ENCODE measurements at places on chromosomes 5 and 9.
A peak's percentile ranks its signal among the peaks of the same experiment; 100 is the strongest.

- no peak for DNase-seq
These were observed 67.0 kb downstream of the ARHGAP26 start for GRCh38 chr5:142837081-142837725.

- peak; percentile 43 for DNase-seq
These were observed 530 bp downstream of the BBLN start for GRCh38 chr9:128160603-128160987.

GRCh38 chr5:65803699-65804391 is 81.8 kb downstream of the NLN start:
- DNase-seq: no peak

DNA sequence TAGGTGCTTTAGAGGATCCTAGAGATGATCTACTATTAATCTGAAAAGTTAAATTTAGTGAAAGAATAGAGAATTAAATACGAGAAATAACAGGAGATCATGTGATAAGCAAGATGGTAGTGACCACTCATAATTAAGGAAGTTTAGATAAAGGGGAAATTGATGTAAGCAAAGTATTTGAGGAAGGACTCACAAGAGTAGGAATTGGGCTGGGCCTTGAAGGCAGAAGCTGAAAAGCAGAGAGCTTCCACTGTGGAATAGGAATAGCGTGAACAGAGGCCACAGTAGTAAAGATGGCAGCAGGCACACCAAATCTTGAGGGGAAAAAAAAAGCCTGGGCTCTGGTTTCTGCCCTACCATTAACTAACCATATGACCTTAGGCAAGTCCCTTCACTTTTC is 38.0 kb downstream of the KIF24 start:
- DNase-seq: no peak

DNA sequence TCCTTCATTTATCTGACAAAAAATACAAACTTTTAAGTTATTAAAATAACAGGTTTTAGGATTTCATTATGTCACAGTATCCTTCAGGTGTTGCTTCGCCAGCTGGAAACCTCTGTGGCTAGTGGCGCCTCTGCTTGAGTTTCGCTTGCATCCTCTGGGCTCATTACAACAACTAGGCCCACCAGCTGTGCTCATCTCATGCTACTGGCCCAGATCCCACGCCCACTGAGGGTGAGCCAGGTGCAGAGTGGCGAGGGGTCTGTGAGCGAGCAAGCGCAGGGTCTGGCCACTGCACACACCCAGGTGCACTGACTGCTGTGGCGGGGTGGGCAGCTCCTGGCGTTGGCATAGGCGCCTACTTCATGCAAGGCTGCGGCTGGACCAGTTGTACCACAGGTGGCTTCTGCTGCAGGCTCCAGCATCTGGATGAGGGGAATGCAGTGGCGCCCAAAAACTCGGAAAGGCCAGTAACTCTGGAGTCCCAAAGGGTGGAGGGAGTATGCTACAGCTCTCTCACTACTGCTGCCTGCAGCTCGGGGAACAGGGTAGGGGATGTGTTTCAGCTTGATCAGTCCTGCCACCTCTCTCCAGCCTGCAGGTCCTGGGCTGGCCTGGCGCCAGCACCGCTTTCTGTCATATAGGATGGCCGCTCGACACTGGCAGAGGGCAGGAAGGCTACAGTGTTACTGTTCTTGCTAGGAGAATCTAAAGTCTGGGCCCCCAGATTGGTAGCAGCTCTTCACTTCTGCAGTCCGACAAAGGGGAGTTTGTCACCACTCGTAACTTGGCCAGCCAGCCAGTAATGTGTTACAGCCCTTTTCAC is 452.1 kb downstream of the TUSC1 start:
- no peak for DNase-seq

GRCh38 chr9:22037954-22038690 is 29.0 kb upstream of the CDKN2B start:
- DNase-seq: no peak

DNA sequence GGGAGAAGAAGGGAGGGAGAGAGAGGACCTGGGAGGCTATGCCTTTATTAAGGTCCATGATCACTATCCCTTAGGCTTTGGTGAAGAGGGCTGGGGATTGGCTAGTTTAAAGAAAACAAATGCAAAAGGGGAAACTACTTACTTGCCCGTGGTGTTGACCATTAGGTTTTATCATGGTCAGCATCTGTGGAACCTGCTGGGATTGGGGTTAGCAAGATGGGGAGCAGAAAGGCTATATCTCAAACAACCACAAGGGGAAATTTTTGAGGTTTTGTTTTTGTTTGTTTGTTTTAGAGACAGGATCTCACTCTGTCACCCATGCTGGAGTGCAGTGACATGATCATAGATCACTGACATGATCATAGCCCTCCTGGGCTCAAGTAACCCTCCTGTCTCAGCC is 9.0 kb upstream of the RAD23B start:
- no peak for DNase-seq

- DNase-seq: no peak
These were observed 134.8 kb downstream of the ZNF354C start for GRCh38 chr5:179194941-179195381.

DNA sequence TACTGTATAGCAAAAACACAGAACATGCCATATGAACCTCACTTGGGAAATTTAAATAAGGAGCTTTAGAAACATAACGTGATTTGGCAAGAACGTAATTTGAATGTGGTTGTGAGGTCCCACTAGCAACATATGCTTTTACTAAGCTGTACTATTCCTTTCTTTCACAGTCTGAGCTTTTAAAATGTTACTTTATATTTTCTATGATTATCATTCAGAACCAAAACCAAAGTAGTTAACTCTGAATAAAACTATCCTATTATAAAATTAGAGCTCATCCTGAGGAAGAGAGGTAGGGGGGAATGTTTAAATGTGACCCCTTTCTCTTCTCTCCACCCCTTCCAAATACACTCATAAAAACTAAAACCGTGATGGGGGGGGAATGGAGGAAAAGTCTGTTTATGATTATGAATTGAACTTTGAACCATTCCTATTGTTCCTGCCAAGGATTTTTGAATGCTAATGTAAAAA is 435.7 kb downstream of the NFIB start:
- DNase-seq: no peak

- DNase-seq: no peak
These were observed 419.9 kb downstream of the BNC2 start for GRCh38 chr9:16450578-16450977.

GRCh38 chr5:156147261-156147943 is 179.6 kb upstream of the SGCD start:
- no peak for DNase-seq

GRCh38 chr5:83965441-83965840 is 244.8 kb upstream of the HAPLN1 start:
- no peak for DNase-seq

GRCh38 chr5:148452499-148453193 is 68.9 kb downstream of the FBXO38 start:
- DNase-seq: no peak

DNA sequence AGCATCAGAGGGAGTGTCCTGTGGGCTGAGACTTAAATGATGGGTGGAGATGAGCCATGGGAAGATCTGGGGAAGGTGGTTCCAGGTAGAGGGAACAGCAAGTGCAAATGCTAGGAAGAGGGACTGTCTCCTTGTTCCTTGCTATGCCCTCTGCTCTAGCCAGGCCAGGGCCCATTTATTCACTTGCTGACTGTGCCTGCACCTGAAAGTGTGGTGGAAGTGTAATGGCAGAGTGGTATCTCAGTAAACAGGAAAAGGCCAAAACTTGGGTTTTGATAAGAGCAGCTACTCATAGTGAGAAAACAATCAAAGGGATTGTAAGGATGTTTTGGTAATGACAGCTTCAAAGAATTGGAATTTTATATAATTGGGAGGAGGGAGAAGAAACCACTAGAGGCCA is 32.4 kb downstream of the TLE4 start:
- DNase-seq: no peak

DNA sequence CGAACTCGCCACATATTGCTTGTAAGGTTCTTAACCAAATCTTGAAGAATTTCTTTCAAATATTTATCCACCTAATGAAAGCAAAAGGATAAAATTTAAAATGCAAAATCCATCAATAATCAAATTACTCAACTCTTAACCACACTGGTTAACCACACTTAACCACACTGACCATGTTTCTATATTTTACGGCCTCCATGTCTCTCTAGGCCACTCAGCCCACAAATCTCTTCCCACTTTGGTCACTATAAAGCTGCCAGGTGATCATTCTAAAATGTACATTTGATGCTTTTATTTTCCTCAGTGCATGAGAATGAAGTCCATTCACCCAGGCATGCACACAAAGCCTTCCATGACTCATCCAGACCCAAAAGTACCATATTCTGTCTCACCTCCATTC is 56.4 kb upstream of the OR2K2 start:
- no peak for DNase-seq

- DNase-seq: no peak
These were observed 25.1 kb downstream of the ERGIC1 start for GRCh38 chr5:172858990-172859811.

DNA sequence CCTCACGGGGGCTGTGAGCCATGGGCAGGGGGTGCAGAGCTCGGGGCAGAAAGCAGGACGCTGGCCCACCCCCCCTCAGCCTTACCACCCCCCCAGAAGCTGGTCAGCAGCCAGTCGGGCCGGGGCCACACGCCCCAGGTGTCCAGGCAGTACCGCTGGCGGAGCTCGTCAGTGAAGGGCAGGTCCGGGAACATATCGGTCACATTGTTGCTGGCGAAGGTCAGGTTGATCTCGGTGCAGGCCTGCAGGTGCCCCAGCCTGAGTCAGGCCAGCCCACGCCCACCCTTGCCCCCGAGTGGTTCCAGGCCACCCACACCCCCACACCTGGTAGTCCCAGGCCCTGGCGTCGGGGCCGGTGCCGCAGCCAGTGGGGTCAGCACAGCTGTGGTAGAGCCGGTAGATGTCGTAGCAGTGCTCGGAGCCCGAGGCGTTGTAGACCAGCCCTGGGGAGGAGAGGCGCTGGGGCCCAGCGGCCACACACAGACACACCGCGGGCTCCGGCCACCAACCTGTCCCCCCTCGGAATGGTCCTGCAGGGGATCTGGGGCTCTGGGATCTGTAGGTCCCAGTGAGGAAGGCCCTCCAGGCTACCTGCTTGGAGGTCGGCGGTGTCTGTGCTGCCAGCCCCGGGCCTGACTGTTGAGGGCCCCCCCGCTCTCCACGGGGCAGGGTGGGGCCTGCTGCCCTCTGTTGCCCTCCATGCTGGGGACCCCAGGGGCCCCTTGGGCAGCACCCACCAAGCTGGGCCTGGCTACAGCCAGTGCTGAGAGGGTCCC is 2.6 kb downstream of the DPP7 start:
- no peak for DNase-seq

GRCh38 chr5:150562832-150563231 is 54.9 kb downstream of the NDST1 start:
- no peak for DNase-seq

DNA sequence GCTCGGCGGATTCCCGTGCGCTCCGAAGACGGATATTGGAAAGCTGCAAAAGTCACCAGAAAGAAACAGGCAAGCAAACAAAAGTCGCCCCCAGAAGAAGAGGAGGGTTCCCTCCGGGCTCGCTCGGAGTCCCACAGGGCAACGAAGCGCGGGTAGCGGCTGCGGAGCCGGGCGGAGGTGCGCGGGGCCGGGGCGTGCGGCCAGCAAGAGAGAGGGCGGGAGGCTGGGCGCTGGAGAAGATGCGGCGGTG is at the start of gene FBN2:
TSS of gene FBN2 (minus strand) at position 246 of the 250 bp plus-strand sequence. CDS start 642 bp downstream, outside the sequence.
- DNase-seq: no peak

DNA sequence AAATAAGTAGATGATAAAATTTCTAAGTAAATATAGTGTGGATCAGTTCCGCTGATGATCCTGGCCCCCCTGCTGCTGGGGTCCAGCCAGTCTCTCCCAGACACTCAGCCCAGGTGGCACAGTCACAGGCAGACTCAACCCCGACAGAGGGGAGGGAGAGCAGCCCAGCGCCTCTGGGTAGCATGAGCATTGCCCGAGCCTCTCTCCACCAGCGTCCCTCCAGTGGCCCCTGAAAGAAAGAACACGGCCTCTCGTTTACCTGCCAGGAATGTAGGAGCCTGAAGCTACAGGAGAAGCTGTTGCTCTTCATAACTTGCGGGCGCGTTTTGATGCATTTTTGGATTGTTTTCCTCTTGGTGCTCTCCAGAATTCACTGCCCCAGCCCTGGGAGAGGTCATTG is 68.8 kb upstream of the ICE1 start:
- DNase-seq: no peak

- DNase-seq: no peak
These were observed 286.3 kb downstream of the CDH18 start for GRCh38 chr5:19701731-19702130.

GRCh38 chr5:56164376-56164775 is 68.8 kb downstream of the ANKRD55 start:
- no peak for DNase-seq

- DNase-seq: no peak
These were observed 25.8 kb upstream of the CD180 start for GRCh38 chr5:67222243-67223025.

DNA sequence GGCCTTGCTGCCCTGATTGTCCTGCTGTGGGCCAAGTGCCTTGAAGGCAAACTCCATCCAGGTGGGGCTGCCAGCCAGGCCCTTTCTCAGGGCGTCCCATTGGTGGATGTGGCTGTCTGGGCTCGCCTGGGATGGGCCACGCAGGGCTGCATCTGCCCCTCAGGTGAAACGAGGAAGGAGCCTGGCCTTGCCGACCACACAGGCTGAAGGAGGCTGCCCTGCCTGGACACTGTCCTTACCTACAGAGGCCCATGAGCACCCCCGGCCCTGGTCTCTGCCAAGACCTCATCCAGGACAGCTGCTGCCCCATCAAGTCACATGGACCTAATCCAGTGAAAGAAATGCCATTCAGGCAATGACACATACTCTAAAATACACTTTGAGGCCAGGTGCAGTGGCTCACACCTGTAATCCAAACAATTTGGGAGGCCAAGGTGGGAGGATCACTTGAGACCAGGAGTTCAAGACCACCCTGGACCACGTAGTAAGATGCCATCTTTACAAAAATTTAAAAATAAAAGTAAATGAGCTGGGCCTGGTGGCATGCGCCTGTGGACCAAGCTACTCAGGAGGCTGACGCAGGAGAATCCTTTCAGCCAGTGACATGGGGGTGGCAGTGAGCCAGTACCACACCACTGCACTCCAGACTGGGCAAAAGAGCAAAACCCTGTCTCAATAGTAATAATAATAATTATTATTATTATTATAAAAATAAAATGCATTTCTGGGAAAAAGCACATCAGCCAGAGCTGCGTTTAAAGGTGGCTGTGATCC is 33.9 kb downstream of the PNPLA7 start:
- no peak for DNase-seq

GRCh38 chr9:91659529-91660495 is 236.2 kb upstream of the NFIL3 start:
- DNase-seq: no peak

DNA sequence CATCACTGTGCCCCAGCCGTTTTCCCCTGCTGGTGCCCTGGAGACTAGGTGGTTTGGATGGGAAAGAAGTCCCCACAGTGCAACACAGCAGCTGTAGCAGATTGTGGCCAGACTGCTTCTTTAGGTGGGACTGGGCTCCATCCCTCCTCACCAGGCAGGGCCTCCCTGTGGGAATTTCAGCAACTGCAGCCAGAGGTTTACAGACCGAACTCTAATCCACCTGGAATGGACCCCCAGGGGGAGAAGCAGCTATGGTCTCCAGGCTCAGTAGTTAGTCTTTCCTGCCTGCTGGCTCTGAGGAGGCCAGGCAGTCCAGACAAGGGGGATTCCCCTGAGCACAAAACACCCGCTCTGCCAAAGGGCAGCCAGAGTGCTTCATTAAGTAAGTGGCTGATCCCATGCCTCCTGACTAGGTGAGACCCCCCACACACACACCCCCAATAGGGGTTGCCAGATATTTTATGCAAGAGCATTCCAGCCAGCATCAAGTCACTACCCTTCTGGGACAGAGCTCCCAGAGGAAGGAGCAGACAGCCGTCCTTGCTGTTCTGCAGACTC is 188.9 kb downstream of the SGCD start:
- DNase-seq: no peak
